Upper lobe of right lung (tissue), 1 donor: ENCODE measurements at places on chromosomes 12 and 14. TPM values are rescaled to one million over a fixed set of nuclear protein-coding genes. Genes with fewer than 3 reads are reported as not detected.

FAM90A1 gene
- 0.43 TPM for total RNA-seq

GRCh38 chr12:120242275-120242799, 23.2 kb downstream of the PXN start:
- no peak for DNase-seq

- DNase-seq = no peak
Measured at GRCh38 chr12:65656891-65657351, 167.4 kb upstream of the HMGA2 start.

DNA sequence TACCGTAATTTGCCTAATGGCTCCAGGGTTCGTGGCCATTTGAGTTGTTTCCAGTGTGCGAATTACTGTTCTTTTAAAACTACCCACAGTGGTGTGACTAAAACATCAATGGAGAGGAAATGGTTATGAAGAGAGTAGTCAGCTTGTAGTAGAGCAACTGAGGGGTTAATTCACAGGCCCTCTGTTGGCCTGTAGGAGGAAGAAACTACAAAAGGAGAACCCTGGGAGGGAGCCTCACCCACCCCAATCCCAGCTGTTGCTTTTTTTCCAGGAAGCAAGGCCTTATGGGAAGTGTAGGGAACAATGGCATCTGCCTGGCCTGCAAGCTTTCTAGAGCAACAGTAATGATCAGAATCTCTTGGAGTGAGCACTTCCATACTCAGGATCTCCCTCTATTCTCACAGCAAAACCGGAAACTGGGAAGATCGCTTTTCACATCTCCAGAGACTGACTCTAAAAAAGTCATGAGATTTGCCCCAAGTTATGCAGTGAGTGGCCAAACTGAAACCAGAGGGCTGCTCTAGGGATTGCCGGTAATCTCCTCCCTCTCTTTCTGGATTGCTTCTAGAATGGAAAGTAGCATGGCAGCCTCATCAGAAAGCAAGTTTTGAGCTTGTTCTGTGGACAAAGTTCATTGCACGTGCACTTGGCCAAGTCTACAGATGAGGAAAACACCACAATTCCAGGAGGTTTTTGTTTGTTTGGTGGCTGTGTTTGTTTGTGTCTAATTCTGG, 125.3 kb upstream of the PWP1 start:
- DNase-seq = no peak

DNA sequence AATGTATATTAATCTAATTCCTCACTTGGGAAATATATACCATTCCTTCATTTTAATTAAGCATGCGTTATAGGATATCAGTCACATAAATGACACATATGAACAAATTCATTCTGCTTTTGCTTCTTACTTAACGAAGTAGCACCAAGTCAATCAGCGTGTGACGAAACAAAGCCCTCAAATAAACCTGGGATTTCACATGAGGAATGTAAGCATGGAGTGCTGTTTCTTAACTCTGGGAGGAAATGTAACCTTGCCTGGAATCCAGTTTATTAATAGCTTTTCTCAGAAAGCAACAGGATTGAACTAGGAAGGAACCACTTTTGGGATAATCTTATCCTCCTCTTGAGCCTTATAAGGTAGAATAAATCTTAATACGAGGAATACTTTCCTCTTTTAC, 72.0 kb downstream of the NIN start:
- no peak for DNase-seq

FOXA1 gene
- 20.6 TPM for total RNA-seq

DNA sequence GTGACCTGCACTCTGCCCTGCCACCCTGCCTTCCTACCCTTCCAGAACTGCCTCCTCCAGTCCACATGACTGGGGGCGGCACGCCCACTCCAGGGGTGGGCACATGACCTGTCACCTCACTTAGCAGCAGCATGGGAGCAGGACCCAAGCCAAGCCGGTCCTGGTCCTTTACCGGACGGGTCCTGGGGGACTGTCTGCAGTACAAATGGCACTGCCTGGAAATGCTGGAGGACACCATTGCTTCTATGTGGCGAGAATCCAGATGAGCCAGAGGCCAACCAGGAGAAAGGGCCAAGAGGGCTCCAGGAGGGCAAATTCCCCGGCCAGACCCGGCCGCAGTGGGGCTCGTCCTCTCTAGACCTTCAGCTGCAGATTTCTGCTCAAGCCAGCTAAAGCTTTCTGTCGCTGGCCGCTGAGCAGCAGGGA, 33.1 kb downstream of the ITPK1 start:
- no peak for DNase-seq

- DNase-seq = no peak
Measured at GRCh38 chr12:85363382-85364190, 83.6 kb downstream of the ALX1 start.

DNA sequence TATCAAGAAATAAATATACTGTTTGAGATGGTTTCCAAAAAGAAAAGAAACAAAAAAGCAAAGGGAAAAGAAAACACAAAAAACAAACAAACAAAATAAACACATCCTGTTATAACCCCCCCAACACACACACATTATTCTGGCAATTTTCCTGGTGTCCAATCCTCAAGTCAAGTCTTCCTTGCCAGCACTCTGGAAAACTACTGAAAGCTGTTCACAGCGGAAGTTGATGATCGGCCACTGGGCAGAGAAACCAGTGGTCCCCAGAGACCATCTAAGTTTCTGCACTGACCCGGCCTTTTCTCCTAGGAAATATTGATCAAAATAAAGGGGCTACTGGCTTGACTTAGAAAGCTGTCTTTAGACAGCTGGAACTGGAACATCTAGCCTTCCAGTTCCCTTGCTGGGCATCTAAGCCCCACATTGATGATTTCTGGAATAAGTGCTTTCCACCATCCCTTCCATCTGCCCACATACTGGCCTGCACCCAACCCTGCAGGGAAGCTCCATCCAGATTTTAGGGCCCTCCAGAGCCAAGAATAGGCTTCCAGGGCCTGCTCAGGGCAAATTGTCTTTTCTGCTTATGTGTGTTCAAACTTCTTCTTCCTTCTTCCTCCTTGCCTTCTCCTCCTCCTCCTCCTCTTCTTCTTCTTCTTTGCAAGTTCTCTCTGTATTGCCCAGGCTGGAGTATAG, 11.6 kb upstream of the PPP1CC start:
- DNase-seq = no peak

- no peak for DNase-seq
Measured at GRCh38 chr12:75813072-75813471, 218.5 kb downstream of the PHLDA1 start.

- DNase-seq = no peak
Measured at GRCh38 chr14:73785336-73785833, 66.2 kb upstream of the PTGR2 start.

- no peak for DNase-seq
Measured at GRCh38 chr12:44848703-44849085, 27.4 kb downstream of the NELL2 start.

C12orf54 gene
- total RNA-seq = not detected

GNB3 gene
- 0.32 TPM for total RNA-seq

GRCh38 chr14:26820138-26820537, 222.3 kb upstream of the NOVA1 start:
- DNase-seq = no peak

CAPZA3 gene
- not detected for total RNA-seq

TGM1 gene
- total RNA-seq = 12.3 TPM

TCL1B gene
- total RNA-seq = not detected

DNA sequence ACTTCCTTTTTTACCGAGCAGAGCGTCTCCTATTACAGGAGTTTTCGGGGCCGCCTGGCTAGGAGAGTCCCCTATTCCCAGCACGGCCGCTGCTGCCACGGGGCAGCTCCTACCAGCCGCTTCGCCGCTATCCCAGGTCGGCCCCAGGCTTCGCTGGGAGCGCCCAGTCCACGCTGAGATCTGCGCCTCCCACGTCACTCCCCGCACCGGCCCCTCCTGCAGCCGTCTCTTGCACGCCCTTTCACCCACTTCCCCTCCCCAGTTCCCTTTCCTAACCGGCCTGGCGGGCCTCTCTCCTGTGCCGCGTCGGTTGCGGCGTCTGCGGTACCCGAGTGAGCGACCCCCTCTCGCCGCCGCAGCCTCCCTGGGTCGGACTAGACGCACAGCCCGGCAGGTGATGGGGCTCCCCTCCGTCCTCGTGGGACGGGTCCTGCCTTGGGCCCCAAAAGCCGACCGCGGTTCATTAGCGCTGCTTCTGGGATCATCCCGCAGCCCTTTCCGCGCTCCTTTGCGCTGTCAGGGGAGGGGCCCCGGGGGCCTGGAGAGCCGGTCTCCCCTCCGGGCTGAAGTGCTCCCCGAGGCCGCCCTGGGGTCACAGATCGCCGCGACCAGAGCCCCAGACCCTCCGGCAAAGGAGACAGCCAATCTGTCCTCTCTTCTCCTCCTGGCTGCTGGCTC, 1318.4 kb downstream of the TMEM121 start:
- DNase-seq = peak; percentile 88

KLRC3 gene
- total RNA-seq = not detected

GRCh38 chr12:24773996-24774395, 174.9 kb downstream of the BCAT1 start:
- no peak for DNase-seq

IAPP gene
- not detected for total RNA-seq

DNA sequence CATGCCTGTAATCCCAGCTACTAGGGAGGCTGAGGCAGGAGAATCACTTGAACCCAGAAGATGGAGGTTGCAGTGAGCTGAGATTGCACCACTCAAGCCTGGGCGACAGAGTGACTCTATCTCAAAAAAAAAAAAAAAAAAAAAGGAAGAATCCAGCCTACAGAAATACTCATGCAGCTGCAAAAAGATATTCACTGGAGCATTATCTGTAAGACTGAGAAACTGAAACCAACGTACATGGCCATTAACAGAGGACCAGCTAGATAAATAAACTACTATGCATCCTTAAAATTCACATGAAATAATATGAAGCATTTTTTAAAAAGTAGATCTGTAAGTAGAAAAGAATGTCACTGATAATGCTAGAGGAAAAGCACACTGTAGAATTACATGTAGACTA, 3.5 kb downstream of the SLC7A7 start:
- peak; percentile 12 for DNase-seq

DEGS2 gene
- 1.7 TPM for total RNA-seq

DNA sequence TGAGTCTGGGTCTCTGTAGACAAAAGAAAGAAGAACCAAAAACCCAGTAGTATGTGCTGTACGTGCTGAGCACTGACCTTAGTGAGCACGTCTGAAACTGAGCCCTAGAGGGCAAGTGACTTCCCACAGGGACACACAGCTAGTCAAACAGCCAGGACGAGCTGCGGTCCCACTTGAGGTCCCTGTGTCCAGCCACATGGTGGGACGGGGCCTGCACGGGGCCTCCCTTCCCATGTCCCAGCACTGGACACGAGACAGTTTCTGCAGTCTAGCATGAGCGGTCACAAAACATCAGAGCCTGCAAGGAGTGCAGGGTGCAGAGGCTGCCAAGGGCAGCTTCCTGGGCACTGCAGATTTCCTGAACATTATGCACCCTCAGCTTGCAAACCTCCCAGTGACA, 121.6 kb downstream of the NCOR2 start:
- no peak for DNase-seq

GRCh38 chr12:64522316-64522715, 70.4 kb downstream of the TBK1 start:
- DNase-seq = no peak

DNA sequence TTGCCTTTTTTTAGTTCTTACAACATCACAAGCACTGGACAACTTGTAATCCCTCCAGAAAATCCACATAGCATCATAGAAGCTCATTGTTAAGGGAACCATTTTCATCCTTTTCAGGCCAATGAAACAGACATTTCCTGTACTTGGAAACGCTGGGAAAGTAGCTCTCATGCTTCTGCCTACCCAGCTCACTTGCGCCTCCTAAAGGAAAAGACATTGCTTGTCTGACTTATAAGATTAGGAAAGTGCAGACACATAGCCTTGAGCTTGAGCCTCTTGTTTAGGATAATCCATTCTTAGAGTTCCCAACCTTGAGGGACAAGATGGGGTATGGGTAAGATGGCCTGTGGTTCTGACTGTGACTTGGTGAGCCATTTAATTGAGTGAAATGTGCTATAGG, 589.5 kb downstream of the NOVA1 start:
- no peak for DNase-seq

DNA sequence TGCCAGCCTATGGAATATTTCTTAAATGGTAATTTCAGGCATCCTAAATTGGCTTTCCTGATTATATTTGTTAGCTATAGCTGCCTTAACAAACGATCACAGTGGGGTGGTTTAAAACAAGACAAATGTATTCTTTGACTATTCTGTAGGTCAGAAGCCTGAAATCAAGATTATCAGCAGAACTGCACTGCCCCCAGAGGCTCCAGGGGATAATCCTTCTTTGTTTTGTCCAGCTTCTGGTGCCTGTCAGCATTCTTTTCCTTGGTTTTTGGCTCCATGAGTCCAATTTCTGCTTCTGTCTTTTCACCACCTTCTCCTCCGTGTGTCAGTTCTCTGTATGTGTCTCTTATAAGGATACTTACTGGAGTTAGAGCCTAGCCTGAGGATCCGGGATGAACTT, 1282.2 kb upstream of the USP15 start:
- no peak for DNase-seq

GPR137C gene
- 1.5 TPM for total RNA-seq

DNA sequence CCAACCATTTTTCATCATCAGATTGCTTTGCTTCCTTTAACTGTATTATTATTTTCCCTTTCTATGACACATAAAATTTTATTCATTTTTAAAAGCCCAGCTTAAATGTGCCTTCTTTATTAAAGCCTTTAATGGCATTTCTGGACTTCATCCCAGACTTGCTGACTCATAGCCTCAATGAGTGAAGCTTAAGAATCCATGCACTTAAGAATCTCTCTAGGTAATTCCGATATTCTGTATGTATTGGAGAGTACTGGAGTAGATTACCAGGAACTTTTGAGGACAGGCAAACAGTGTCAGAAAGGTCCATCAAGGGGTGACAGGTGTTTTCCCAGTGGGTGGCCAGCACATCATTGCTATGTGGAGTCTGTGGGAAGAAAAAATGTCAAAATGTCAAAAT, 107.9 kb downstream of the PTPRQ start:
- DNase-seq = no peak

GRCh38 chr14:76134231-76134630, 17.5 kb upstream of the GPATCH2L start:
- DNase-seq = no peak

- DNase-seq = no peak
Measured at GRCh38 chr12:115946867-115947695, 330.4 kb downstream of the MED13L start.

DNA sequence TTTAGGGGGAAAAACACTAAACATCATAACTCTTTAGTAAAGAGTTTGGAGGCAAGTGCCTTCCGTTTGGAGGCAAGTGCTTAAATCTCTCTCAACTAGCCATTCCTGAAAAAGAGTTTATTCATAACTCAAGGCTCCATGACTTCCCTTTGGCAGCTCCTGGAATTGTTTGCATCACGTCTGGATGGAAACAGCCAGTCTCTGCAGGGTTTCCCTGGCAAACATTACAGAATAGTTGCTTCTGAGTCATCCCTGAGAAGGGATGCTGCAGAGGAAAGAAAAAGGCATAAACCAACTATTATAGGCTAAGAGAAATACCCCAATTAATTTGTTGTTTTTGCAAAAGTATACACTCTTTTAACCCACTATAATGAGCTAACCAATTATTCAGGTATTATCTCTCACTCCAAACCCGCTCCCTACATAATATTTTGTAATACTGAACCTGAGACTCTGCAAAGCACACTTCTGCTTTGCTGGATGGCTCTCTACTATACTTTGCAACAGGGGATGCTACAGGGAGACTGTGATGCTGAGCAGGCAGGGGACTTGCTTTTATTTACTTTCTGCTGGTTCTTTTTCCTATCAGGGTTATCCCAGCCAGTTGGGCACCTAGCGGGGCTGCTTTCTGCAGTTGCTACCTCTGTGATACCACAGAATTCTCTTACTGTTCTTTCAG, 497.7 kb downstream of the FUT8 start:
- DNase-seq = no peak
